SHP77 (cell line): ENCODE measurements at places on chromosomes 3 and 15.

DNA sequence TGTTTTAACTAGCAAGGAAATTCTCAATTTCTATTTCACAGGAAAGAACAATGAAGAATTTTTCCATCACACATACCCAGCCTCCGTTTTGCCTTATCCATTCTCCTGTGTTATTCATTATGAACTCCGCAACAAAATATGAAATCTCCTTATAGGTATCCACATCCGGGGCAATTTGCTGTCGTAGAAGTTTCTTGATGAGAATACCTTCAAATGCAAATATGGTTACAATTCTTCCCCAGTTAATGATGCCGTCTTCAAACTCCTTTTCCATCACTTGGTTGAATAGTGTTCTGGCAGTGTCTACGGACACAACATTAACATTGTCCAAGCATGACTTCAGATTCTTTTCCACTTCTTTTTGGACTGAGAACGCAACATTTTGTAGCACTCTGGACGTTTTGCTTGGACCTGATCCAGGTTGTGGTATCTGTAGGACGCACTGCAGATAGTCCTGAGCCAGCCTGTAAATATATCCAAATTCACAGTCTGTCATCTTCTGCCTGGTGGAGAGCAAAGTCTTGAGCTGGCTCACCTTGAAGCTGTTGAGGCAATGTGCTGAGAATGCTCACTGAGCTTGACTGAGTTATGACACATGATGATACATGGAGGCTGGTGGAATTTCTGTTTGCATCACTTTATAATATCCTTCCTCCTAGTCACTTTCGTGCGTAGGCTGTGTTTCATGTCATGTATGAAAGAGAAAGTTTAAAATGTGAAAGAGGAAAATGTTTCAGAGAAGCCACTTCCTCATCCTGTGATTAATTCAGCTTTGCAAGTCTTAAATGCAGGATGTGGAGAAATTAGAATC, at the start of gene BCL2A1:
TSS of gene BCL2A1 (minus strand) at position 573 of the 811 bp plus-strand sequence. CDS start at position 496, 77 bp downstream.
- no peak for DNase-seq

DNA sequence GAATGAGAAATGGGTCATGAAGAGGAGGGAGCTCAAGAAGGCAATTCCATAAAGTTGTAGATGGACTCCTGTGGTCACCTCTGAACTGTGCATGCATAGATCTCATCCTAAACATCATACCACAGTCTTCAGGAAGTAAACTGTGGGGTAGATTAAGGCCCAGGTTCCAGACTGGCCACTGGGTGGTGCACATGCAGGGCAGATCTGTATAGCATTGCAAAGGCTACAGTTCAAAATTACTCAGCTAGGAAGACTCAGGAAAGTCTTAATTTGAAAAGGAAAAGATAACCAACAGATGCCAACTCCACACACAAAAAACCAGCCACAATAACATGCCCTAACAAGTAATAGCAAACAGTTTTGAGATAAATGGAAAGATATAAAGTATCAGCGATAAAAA, 20.3 kb downstream of the KY start:
- DNase-seq: no peak

DNA sequence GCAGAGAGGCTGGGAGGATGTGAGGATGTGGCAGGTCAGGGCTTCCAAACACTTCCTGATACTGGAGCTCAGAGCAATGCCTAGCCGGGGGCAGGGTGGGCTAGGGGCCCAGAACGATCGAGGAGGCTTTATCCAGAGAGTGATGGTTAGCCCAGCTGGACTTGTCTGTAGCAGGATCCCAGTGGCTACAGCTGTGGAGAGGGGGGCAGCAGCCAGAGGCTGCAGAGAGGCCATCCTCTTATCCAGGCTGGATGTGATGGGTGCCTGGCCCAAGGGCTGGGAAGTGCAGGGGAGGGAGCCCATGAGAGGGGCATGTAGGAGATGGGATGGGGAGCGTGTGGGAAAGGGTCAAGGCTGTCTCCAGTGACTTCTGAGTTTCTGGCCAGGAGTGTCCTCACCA, 4.6 kb downstream of the PARP3 start:
- no peak for DNase-seq

DNA sequence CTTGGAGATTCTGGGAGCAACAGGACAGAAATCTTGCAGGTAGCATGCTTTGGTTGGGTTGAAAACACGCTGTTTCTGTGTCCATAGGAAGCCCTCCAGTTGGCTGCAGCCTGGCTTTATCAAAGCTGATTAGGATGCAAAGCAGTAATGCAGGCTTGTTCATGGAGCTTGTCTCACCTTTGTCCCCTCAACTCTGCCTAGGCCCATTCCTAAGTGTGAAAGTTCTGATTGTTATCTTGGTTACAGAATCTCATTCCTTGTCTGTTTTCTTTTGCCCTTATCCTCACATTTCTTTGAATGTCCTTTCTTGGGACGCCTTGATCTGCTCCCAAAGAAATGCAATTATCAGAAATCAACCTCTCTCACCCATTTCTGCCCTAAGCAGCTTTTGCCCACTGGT, 83.5 kb downstream of the IL20RB start:
- DNase-seq: no peak

DNA sequence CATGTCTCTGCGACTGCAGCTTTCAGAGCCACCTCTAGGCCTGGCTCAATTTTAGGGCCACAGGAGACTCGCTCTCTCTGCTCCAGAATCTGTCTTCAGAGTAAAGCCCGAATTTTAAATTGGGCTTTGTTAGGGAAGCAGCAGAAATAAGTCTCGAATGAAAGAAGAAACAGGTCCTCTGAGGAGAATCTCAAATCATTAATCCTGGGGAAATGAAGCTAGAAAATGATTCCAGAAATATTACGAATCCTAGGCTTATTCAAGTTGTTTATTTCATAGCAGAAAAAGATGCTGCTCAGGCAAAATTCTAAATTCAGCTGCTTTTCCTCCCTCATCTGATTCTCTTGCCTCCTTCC, 114.2 kb upstream of the THBS1 start:
- DNase-seq: no peak

GRCh38 chr3:48662145-48662752, 437 bp downstream of the CELSR3 start:
- DNase-seq: no peak

GRCh38 chr15:98651036-98651481, 2.7 kb downstream of the IGF1R start:
- DNase-seq: no peak

GRCh38 chr3:114270019-114270418, 23.8 kb upstream of the TIGIT start:
- no peak for DNase-seq

DNA sequence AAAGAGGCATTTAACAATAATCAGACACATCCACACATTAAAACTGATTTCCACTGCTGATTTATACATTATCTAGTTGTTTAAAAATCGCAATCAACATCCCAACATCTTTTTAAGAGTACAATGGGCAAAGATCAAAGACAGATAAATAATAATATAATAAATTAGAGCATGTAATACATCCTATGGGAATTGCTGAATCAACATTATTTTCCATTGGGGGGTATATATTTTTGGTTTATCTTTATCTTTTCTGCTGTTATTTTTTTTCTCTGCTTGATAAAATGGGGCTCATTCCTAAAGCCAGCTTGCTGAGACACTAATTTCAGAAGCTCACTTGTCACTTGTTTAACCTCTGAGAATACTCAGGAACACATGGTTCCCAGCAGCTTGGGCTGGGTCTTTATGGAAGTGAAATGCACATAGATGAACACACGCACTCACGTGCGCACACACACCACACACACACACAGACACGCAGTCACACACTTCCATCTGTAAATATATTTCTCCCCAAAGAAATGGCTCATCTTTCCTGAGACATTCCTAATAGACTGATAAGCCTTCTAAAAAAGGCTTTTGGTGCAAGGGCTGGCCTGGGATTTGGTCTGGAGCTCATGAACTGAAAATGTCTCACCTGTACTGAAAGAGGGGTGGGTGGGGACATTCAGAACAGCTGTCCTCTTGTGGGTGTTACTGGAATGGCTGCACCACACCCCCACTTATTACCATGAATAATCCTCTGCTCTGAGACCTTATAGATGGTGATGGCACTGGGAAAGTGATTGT, 3.5 kb upstream of the PPIB start:
- no peak for DNase-seq

GRCh38 chr3:69747511-69748258, 8.4 kb downstream of the MITF start:
- DNase-seq: no peak

GRCh38 chr3:57583544-57583943, 13.6 kb downstream of the ARF4 start:
- DNase-seq: no peak

DNA sequence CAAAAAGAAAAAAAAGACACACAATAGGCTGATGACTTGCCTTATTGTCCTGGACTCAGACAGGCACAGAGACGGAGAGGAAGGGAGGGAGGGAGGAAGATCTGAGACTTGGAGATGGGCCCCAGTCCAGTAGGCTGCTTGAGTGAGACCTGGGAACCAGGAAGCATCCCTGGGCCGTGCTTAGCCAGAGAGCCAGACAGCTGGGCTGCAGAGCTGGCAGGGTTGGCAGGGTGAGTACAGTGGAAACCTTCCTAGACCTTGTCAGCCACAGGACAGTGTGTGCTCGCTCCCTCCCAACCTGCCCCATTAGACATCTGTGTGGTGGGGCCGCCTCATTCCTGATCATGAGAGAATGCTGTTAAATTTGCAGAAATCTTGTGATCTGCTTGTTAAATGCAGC, 107.9 kb upstream of the ALDH1A3 start:
- DNase-seq: no peak

- no peak for DNase-seq
Observed at GRCh38 chr3:156657862-156658731, 16.3 kb upstream of the TIPARP start.

- no peak for DNase-seq
Observed at GRCh38 chr3:87437765-87438164, 161.4 kb upstream of the POU1F1 start.

DNA sequence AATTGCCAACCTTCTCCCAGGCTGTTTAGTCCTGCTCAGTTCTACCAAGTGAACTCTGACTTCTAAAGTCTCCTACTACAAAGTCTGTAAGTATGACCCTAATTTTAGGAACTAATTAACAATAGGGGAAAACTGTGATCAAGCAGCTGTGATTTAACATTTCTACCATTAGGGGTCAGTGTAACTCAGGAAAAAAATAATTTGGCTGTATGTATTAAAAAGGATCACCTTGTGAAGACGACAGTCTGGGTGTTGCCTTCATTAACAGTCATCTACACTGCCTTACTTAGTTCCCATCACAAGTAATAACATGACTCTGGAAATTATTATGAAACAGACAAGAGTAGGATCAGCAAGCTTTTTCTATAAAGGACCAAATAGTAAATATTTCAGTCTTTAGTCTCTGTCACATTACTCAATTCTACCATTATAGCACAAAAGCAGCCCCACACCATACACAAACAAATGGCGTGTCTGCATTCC, 4.2 kb upstream of the NPHP3 start:
- DNase-seq: peak; percentile 5

GRCh38 chr15:75785771-75786574, 57.3 kb upstream of the UBE2Q2 start:
- DNase-seq: no peak

GRCh38 chr3:19272296-19272695, 124.0 kb downstream of the KCNH8 start:
- DNase-seq: no peak

DNA sequence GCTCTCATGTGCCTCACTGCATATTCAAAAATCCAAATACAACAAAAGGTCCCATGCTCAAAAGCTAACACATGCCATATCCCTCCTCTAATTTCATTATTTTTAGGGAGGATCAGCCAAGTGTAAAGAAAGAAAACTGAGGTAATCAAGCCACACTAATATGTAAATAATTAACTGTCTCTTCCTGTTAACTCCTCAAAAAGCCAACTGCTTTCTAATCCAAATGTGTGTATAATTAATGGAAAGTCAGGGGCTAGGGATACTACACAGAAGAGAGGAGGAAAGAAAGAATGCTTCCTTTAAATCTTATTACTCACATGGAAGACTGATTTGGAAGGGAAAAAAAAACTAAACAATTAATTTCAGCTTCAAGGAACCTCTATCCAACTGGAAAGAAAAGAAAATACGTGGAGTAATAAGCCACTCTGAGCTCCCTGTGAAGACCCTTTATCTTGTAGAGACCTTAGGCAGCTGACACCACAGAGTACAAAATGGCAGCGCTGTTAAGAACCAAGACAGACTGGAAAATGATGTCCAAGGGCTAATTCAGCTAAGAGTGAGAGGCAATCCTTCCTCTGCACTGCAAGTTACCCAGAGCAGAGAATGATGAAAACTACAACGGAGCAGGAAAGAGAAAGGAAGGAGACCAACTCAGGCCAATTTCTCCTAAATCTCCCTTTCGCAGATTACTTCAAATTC, 56.8 kb downstream of the ZNF148 start:
- no peak for DNase-seq

- DNase-seq: no peak
Observed at GRCh38 chr3:15756505-15756904, 41.3 kb downstream of the ANKRD28 start.

DNA sequence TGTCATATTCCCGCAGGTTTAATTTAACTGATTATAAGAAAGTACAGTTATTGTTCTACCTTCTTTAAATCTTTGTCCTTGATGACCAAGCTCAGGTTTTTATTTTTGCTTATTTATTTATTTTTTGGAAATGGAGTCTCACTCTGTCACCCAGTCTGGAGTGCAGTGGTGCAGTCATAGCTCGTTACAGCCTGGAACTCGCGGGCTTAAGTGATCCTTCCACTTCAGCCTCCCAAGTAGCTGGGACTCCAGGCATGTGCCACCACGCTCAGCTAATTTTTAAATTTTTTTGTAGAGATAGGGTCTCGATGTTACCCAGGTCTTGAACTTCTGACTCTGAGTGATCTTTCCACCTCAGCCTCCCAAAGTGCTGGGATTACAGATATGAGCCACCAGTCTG, 8.9 kb downstream of the USP3 start:
- no peak for DNase-seq

GRCh38 chr15:69861331-69862171, 236.2 kb downstream of the TLE3 start:
- no peak for DNase-seq

DNA sequence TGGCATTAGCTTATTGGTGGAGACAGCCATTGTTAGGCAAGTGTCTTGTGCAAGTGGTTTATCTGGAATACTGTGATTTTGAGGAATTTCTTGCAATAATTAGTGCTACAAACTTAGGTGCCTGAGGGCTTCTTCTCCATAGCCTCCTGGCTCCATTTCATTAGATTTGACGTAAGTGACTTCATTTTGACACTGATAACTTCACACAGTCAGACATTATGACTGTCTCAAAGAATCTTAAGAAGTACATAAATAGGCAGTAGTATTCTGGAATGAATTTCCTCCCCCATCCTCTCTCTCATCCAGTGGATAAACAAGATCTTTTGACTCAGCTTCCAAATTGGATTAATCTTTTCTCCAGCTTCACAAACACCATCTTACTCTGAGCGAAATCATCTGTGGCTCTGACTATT, 19.0 kb downstream of the ARL14 start:
- DNase-seq: no peak

GRCh38 chr3:125062904-125063618, 7.3 kb upstream of the HEG1 start:
- DNase-seq: no peak

DNA sequence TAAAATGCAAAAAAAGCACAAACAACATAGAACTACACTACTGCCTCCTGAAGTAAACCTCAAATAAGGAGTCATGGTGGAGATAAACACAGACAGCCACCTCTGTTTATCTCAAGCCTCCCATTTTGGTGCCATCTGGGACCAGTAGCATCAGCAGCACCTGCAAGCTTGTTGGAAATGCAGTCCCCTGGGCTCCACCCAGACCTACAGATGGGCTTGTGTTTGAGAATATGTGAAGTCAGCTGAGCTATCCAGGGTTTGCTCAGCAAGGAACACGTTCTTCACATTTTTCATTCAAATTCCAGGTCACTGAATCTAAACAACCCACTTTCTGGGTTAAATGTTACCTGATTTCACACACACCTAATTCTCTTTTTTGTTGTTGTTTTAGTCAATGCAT, 45.5 kb downstream of the RASGRF1 start:
- no peak for DNase-seq
